Adrenal gland (tissue), 19 donors: ENCODE measurements at places on chromosomes 7 and 10.
A peak's percentile ranks its signal among the peaks of the same experiment; 100 is the strongest.

- DNase-seq, result peak; percentile 92
- no peaks in the 10 kb centered on the region for H3K36me3 ChIP-seq
- H3K4me1 ChIP-seq, result peaks cover 34% of the 10 kb centered on the region
- no peak within 1 kb of the TSS for H3K27ac ChIP-seq
- H3K27me3 ChIP-seq, result peaks cover 34% of the 10 kb centered on the region
- H3K4me3 ChIP-seq, result no peak within 1 kb of the TSS
Observed at GRCh38 chr7:101165075-101165957, at the start of gene VGF. Gene VGF (minus strand): TSS chr7:101165569. CDS start chr7:101164843, 726 bp downstream.

DNA sequence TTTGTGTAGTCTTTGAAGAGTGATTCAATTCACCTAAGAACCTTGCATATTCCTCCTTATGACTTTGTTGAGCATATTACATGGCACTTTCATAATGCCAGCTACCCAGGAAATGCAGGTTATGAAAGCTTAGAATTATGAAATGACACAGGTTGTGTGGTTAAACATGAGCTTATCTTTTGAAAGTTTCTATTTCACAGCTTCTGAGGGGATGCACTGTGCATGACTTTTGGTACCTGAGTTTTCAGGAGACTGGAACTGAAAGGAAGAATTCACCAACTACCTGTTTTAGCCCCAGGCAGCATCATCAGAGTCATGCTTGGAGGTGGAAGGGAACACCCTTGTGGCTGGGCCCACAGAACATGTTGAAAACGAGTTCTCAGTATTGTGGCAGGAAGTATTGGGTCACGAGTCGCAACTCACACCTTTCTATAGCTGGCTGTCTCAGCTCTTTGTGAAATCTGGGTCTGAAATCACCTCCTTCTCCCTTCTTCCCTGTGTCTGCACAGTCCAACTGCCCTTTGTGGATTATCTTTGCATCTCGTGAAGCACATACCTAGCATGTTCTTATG, 228.2 kb downstream of the PTEN start:
- DNase-seq, result no peak
- H3K36me3 ChIP-seq, result no peaks in the 10 kb centered on the region
- no peak overlapping the region for H3K4me3 ChIP-seq
- no peak overlapping the region for H3K27ac ChIP-seq
- no peaks in the 10 kb centered on the region for H3K4me1 ChIP-seq
- H3K27me3 ChIP-seq, result no peaks in the 10 kb centered on the region

DNA sequence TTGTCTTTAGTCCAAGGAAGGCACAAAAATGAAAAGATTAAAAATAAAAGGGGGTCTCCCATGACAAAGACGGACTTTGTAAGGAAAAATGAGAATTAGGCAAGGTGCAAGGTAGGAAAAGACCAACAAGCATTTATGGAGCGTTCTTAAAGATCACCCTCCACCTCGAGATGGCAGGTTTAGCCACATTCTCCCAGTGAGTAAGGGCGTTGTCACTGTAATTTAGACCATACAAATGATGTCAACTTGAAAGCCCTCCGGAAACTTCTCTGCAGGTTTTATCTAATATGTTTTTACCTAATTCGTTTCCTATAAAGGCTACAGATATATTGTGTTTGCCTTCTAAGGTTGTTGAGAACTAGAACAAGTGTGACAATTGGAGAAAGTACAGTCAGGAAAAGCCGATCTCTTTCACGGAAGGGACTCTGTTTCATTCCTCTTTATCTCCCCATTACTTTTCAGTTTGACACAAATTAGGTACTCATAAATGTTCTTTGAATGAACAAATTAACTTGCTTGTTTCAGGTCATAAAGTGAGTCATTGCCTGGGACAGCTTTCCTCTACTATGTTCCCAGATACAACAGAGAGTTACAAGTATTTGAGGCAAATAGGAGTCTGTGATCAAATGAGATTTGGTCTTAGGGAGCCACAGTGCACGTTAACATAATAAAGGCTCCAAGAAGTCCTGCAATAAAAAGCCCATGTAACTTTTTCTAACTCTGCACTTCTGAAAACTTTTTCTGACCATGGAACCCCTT, 102.6 kb upstream of the HABP2 start:
- no peaks in the 10 kb centered on the region for H3K27me3 ChIP-seq
- no peak overlapping the region for H3K4me3 ChIP-seq
- H3K27ac ChIP-seq, result no peak overlapping the region
- no peaks in the 10 kb centered on the region for H3K36me3 ChIP-seq
- DNase-seq, result no peak

DNA sequence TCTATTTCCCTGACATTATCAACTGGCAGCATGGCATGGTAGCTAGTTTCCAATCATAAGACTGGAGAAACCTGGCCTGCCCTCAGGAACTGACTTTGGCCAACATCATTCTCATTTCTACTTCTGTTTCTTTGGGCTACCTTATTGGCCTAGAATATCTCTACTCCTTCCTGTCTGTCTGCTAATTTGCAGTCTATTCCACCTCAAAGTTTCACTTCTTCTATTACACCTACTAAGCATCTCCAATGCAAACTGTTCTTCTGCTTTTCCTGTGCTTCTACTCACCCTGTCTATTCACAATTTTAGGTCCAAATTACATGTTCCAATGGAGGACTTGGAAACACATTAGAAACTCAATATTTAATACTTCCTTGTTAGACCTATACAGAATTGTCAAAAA, 65.6 kb downstream of the ZNF503 start:
- DNase-seq, result no peak
- H3K4me3 ChIP-seq, result no peak overlapping the region
- no peaks in the 10 kb centered on the region for H3K27me3 ChIP-seq
- no peaks in the 10 kb centered on the region for H3K4me1 ChIP-seq
- H3K27ac ChIP-seq, result no peak overlapping the region
